ENCODE measurements at places on chromosomes 16 and 17.
A peak's percentile ranks its signal among the peaks of the same experiment; 100 is the strongest.

DNA sequence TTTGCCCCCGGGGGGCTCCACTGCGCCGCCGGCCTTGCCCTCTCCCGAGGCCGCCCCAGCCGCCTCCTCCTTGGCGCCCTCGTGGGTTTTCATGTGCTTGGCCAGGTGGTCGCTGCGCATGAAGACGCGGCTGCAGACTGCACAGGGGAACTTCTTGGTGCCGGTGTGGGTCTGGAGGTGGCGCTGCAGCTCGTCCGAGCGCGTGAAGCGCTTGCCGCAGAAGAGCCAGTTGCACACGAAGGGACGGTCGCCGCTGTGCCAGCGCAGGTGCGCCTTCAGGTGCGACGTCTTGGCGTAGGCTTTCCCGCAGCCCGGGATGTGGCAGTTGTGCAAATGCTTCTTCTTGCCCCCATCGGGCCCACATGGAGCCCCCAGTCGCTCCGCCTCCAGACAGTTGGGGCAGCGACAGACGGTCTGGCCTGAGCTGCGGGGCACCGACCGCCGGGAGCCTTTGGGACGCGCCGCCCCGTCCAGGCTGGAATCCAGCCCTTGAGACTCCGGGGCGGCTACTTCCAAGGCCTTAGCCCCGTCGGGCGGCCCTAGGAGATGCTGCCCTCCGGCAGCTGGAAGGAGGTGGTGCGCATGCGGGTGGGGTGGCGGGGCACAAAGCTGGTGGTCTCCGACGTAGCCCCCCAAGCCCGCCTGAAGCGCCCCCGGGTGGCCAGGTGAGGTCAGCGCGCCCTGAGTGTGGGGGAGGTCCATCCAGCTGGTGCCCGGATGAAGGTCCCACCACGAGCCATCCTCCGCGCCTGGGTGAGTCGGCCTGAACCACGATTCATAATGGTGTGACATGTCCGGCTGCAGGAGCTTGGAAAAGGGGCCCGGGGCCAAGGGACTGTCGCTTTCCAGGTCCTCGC lies 3.4 kb downstream of the SP6 start:
- DNase-seq: no peak

DNA sequence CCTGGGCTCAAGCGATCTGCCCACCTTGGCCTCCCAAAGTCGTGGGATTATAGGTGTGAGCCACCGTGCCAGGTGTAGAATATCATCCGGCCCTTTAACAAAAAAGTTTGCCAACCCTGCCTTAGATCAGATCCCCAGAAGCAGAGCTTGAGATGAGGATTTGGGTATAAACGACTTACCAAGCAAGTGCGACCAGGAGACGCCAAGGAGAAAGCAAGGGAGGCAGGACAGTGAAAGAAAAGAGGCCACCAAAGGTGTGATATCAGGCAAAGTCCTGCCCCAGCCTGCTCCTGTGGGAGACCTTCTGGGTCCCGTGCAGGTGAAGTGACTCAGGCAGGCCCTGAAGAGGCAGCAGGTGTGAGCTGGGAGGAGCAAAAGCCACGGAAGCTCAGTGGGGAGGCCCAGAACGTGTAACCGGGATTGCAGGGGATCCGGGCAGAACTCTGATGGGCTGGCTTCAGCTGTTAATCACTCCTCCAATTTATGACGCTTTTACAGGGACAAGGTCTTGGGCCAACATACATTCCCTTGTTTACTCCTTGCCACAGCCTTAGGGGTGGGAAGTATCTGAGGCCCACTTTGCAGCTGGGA lies 14.1 kb upstream of the CALB2 start:
- DNase-seq: no peak

DNA sequence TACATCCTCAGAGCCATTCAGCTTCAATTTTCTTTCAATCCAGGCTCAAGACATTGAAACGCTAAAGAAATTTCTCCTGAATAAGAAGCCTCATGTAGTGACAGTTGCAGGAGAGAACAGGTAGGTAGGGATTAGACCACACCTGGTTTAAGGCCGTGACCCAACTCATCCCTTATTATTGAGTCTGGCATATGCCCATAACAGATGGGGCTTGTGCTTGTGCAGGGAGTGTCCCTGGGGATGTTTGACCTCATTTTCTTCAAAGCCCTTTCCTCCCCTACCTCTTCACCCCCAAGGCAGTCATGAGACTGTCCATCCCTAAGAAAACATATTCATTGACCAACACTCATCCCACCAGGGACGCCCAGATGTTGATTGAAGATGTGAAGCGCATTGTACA lies 24.3 kb downstream of the SUPT6H start:
- DNase-seq: no peak

GRCh38 chr16:56708525-56709442 lies 21.1 kb upstream of the NUP93 start:
- no peak for DNase-seq

GRCh38 chr16:50697881-50698767 lies 4.7 kb downstream of the NOD2 start:
- DNase-seq: peak; percentile 49

- DNase-seq: no peak
Observed at GRCh38 chr16:31364421-31364820, 9.4 kb downstream of the ITGAX start.

- no peak for DNase-seq
Observed at GRCh38 chr17:79774561-79774975, 3.4 kb upstream of the CBX2 start.

- no peak for DNase-seq
Observed at GRCh38 chr17:7560172-7561027, 1.3 kb upstream of the SENP3 start.

DNA sequence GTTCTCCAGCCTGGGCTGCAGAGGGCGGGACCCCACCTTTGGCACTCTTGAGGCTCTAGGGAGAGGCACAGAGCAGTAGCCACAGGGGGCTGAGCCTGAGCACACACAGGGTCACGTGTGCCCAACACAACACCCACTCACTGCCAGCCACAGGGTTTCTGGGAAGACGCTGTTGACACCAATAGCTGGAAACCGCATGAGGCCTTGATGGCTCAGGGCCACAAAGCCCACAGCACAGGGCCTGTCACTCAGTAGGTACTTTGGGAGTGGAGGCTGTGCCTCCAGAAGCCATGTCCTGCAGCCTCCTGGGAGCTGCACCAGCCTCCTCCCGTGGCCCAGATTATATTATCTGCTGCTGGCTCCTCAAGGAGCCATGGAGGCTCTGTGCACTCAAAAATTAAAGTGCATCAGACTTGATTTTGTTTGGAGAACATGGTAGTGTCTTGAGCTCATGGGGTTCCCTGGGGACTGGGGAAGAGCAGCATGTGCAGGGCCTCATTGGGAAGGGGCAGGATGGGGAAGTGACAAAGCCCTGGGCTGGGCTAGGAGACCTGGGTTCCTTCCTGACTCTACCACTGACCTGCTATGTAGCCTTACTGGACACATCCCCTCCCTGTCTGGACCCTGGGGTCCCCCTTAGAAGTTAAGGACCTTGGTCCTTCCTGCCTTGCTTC lies 12.5 kb upstream of the SREBF1 start:
- DNase-seq: no peak

- DNase-seq: no peak
Observed at GRCh38 chr17:39213852-39214251, 11.9 kb downstream of the STAC2 start.

GRCh38 chr16:51431517-51432241 lies 280.6 kb upstream of the SALL1 start:
- DNase-seq: no peak

DNA sequence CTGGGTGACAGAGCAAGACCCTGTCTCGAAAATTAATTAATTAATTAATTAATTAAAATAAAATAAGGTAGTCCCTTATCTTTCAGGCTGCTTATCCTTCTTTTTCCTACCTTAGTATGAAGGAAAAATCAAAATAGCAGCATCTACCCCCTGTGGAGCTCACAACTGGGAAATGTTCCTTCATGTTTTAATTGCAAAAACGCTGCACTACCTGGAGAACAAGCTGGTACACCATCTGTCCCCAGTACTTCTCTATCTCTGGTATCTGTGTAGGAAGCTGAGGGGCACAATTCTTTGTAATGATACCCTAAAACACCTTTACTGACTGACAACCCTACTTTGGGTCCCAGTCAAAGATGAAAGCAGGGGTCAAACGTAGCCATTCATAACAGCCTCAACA lies 55.1 kb upstream of the MNT start:
- no peak for DNase-seq

GRCh38 chr17:41814195-41814594 lies 1.4 kb downstream of the FKBP10 start:
- no peak for DNase-seq

DNA sequence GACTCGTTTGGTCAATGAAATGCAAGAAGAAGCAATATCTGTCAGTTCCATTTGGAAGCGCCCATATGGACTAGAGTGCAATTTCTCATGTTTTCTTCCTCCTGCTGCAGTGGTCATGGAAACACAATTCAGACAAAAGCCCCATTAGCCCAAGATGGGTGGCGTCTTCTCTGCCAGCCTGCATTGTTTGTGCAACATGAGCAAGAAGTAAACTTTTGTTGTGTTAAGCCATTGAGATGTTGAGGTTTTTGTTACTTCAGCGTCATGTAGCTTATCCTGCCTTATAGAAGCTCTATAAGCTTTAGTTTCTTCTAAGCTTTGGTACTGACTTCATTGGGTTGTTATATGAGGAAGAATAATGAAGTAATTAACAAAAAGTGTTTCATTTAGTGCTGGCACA lies 137.4 kb downstream of the NPIPB5 start:
- no peak for DNase-seq

GRCh38 chr17:73940511-73940910 lies 263.0 kb upstream of the RPL38 start:
- no peak for DNase-seq

DNA sequence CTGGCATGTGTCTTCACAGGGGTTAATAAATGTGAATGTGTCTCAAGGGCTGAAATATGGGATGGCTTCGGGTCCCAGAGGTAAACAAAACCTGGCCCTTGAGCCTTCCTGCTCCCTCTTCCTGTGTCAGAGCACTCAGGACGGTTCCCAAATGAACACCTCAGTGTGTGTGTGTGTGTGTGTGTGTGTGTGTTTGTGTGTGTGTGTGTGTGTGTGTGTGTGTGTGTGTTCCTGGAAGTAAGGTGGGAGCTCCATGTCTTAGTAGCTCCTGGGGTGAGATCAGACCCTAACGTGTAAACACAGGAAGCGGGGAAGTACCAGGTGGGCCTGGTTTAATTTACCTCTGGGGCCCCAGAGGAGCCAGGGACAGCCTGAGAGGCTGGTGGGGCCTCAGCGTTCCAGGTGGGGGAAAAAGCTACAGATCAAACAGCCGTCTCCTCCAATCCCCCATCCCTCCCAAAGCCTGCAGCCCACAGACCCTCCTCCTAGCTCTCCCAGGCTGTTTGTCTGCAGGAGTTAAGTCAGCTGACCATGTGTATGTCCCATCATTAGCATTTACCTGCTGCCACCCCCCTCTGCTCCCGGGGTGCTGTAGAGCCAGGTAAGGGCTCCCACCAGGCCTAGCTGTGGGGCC lies 6.1 kb downstream of the KIF19 start:
- no peak for DNase-seq

DNA sequence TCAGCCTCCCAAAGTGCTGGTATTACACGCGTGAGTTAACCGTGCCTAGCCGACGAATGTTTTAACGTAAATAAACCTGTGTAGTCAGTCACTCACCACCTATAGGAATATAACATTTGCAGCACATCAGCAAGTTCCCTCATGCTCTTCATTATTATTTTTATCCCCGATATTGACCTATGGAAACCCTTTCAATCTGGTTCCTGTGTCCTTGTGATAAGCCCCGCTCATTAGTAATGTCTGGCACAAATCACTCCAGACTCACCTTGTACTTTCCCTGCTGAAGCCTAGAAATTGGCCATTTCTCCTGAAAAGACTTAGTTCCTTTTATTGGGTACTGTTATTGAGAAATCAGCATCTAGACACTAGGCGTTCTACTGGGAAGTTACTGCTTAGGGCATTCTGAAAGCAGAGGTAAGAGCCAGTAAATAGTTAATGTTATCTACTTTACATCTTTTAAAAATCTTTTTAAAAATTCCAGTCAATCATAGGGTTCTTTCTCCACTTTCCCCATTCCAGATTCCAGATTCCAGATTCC lies 1.5 kb upstream of the PHKG2 start:
- no peak for DNase-seq

GRCh38 chr16:1745181-1745899 lies 26.0 kb downstream of the NME3 start:
- no peak for DNase-seq

DNA sequence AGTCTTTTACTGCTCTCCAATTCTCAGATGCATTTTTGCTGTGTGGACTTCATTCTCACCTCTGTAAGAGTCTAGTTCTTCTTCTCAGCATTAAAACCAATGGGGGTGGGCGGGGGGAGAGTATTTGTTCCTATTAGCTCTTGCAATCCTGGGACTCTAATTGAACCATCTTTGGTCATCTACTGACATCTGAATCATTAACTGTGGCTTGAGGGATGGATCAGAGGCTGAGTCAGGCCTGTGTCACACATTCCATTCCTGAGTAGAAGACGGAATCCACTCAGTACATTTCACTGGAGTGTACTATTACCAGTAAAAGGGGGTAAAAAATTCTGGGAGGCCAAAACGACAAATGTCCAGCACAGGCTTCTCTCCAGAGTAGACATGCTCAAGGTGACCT lies 12.8 kb upstream of the ZNF23 start:
- DNase-seq: no peak

GRCh38 chr17:72332367-72332766 lies 211.5 kb downstream of the SOX9 start:
- no peak for DNase-seq

- DNase-seq: no peak
Observed at GRCh38 chr17:15112846-15113617, 152.1 kb downstream of the PMP22 start.

Measured in frontal cortex (tissue), 4 donors.